Body of pancreas (tissue), 4 donors: ENCODE measurements at places on chromosomes 1 and 21.

- no peak for DNase-seq
These were observed 3.5 kb upstream of the OR10J4 start for GRCh38 chr1:159428536-159428935.

DNA sequence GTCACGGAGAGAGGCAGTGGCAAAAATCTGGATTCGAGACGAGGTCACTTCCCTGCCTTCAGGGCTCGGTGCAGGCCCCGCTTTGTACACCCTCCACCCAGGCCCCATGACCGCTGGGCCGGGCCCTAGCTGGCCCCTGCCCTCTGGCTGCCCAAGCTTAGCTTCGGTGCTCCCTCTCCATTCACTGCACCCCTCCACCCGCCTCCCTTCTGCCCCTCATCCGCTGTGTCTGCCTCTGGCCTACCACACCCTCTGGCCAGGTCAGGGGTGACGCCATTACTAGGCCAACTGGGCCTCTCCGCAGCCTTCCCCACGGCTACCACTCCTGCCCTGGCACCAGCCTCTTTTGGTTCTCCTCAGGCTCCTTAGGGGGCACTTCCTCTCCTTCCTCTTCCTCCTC lies 528 bp upstream of the CD164L2 start:
- DNase-seq = no peak

GRCh38 chr1:208278638-208279037 lies 34.5 kb upstream of the PLXNA2 start:
- no peak for DNase-seq

GRCh38 chr1:82059959-82060358 lies 259.2 kb downstream of the ADGRL2 start:
- no peak for DNase-seq

DNA sequence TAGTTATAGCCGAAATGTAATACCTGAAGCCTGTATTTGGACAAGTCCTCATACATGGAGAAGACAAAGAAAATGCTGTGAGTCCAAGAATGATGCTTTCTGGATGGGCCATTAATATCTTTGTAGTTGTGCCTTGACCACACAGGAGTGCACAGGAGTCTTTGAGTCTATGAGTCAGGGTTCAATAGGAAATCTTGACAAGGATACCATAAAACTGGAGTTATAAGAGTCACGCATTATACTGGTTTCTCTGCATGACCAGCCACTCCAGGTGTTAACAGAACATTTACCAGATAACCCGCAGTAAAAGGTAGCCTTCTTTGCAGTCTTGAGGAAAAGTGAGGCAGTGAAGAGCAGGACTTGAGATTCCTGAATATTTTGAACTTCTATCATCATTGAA lies 464.6 kb upstream of the PKN2 start:
- no peak for DNase-seq

DNA sequence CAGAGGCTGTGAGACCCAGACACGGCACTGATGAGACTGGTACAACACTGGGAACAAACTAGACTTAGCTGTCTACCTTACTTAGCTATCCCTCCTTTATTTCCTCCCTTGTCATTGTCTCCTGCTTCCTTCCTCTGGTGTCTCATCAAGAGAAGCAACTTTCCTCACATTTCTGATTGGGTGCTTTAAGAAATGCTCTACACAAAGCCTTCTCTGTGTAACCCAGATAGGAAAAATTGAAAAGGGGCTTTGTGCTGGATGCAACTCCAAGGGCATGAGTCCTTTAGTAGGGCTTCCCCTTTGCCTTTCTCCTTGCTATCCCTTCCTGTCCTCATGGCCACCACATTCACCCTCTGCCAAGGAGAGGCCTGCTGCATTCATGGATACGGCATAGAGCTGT lies 274.5 kb downstream of the VAV3 start:
- DNase-seq = no peak

DNA sequence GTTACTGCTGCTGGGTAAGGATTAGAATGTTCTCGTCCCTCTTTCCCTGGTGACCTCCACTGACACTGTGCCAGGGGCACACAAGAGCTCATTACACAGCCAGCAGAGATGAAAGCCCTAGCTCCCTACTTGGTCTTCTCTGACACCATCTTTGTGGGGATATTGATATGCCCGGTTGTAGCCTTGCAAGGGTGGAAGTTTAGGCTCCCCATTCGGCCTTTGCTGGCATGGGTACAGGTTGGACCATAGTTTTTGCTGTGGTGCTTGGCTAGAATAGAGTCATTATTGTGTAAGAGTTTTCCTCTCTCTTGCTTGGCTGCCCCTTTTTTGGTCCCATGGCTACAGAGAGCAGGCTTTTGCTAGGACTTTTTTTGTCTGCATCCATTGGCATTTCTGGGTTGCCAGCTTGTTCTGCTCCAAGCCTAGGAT lies 12.3 kb downstream of the RAB4A start:
- DNase-seq = no peak

GRCh38 chr1:23215751-23216449 lies 1.4 kb downstream of the HTR1D start:
- no peak for DNase-seq

DNA sequence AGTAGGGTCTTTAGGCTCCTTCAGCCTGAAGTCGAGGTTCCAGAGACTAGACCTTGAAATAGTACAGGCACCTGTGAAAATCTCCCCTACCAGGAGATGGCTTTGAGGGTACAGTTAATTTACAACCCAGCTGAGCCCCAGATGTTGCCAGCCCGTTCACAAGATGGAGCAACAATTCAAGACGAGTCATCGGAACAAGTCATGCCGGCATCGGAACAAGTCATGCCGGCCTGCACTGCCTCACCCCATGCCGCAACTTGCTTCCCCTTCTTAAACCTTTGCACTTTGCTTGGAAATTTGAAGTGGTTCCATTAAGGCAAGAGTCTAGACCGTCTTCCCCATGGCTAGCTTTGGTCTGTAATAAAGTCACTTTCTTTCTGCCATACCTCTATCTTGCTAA lies 16.0 kb downstream of the HHAT start:
- DNase-seq = no peak

DNA sequence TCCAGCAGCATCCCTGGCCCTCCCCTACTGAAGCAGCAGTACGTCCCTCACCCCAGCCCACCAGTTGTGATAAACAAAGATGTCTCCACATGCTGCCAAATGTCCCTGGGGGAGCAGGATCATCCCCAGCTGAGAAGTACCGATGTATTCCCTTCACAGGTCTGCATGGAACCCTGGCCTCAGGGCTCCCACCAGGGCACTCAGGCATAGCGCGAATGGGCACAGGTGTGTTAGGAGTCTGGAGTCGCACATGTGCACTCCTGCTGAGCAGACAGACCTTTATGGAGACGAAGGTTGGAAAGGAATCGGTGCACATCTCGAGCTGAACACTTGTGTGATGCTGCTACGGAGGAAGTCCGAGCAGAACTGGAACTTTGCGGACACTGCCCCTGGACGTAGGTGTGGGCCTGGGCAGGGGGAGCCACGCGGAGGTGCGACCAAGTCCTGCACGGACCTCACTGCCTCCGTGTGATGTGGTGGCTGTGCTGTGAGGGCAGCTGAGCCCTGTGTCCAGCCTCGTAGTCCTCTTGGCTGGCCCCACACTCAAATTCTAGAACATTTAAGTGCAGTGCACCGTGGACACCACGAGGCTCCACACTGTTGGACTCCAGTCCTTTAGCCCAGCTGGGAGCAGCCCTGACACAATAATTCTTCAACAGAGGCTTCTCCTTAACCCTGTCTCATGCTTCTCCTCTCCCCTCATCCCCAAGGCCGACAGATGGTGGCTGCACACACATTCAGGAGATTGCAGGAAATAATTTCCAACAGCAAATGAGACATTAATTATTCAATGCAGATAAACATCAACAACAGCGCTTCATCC lies 43.4 kb downstream of the RSPH1 start:
- no peak for DNase-seq

DNA sequence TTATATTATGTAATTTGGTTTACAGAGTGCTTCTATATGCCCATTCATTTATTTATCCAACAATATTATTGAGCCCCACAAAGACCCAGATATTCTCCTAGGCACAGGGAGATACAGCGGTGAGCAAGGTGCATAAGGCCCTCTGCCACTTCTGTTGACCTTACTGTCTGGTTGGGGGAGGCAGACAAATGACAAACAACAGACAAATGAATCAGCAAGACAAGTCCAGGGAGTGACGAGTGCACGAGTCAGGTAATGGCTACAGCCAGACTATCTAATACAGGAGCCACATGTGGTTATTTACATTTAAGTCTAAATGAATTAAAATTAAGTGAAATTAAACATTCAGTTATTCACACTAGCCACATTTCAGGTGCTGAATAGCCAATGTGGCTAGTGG lies 22.0 kb upstream of the BCAR3 start:
- no peak for DNase-seq

GRCh38 chr1:93106226-93106625 lies 27.1 kb downstream of the MTF2 start:
- no peak for DNase-seq
